Naive thymus-derived CD4-positive, alpha-beta T cell (primary cell): ENCODE measurements at places on chromosomes 6 and 20. TPM values are rescaled to one million over a fixed set of nuclear protein-coding genes. Genes with fewer than 3 reads are reported as not detected.

Gene MUCL3
- not detected for total RNA-seq

Gene PTK6
- total RNA-seq, result 0.96 TPM

Gene GSTA3
- not detected for total RNA-seq

Gene HLA-DOA
- 5.5 TPM for total RNA-seq

Gene MUC21
- not detected for total RNA-seq

Gene TRIM26
- 49.1 TPM for total RNA-seq

Gene CST7
- 1.4 TPM for total RNA-seq

Gene PDE7B
- 0.37 TPM for total RNA-seq

Gene PCNA
- 39.3 TPM for total RNA-seq

Gene RPRD1B
- 43.5 TPM for total RNA-seq

Gene IPCEF1
- total RNA-seq, result 122 TPM

Gene DEFB124
- total RNA-seq, result not detected

Gene TREM2
- 3.2 TPM for total RNA-seq

Gene TMEM217
- 0.78 TPM for total RNA-seq

Gene MCHR2
- not detected for total RNA-seq

DNA sequence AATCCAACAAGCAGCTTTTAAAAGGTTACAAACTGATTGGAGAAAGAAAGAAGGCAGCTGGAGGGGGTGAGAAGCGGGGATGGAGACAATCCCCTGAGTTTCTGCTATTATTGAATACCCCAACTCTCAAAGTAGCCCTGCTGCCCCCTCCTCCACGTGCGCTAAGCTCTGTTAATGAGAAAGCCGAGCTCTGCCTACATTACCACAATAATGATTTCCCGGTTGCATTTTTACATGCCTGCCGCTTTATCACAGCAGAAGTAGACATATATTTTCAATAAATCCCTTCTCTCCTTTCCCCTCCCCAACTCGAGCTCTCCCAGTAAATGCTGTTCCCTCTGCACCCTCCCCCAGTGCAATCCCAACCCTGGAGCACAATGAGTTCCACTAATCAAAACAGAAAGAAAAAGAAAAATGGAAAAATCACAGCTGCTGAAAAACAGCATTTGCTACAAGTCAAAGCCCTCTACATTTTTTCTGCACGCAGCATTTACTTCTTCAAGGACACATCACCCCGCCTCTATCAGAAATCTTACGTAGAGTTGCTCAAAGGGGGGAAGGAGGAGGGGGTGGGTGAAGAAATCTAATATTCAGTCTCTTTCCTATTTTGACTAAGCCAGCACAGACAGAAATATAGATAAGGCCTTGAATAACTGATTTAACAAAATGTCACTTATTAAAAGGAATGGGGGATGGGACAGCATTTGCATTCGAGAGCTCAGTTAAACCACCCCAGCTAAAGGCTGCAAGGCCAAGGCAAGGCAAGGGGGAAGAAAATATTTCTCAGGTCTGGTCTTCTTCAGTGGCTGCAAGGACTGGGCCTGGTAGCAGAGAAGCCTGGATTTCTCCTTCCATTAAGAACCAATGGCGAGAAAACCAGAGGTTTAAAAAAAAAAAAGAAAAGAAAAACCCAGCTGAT lies 10.7 kb downstream of the TRERF1 start:
- no peak for DNase-seq

DNA sequence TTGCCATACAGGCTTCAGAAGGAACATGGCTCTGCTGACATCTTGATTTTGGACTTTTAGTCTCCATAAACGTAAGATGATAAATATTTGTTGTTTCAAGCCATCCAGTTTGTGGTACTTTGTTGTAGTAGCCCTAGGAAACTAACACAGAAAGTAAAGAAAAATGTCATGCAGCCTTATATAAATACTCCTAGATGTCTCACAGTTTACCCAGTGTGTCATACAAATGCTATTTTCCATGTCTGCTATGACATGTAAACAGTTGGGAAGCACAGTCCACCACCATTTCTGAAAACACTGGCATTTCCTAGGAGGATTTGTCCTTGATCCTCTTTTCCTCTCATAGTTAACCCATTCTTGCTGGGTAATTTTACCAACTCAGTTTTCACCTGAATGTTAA lies 30.6 kb upstream of the ME1 start:
- DNase-seq, result no peak

DNA sequence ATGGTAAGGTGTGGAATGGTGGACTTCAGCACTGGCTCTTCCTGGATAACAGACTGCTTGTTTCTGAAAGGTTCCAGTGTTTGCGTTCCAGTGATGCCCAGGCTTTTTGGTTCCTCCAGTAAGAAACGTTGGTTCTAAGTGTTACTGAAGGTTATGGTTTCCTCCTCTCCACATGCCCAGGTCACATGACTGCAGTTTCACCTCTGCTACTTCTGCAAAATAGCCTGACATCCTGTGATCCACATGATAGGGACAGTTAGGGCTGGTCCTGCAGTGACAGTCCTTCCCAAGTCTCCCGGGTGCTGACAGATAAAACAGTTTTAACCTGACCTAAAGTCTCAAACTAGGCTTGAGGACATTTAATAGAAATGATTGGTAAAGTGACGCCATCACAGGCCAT lies 132.2 kb upstream of the CST7 start:
- DNase-seq, result no peak

- DNase-seq, result peak; percentile 36
These were observed 16.8 kb upstream of the SIRPG start for GRCh38 chr20:1674361-1674760.

GRCh38 chr20:38334016-38334415 lies 12.3 kb upstream of the LBP start:
- no peak for DNase-seq

DNA sequence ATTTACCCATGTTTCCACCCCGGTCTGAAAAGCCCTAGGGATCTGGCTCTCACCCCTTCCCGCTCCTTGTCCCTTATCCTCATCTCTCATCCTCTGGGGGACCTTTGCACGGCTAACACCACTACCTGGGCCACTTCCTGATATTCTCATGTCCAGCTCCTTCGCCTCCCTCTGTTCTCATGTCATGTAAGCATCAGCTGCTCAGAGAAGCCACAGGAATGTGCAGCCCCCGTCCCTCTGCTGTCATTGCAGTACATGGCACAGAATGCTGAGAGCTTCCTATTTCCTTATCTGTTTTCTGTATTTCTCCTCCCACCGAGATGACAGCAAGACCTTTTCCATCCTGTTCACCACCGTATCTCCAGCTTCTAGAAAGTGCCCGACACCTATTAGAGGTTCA lies 102.4 kb downstream of the MTHFD1L start:
- no peak for DNase-seq

DNA sequence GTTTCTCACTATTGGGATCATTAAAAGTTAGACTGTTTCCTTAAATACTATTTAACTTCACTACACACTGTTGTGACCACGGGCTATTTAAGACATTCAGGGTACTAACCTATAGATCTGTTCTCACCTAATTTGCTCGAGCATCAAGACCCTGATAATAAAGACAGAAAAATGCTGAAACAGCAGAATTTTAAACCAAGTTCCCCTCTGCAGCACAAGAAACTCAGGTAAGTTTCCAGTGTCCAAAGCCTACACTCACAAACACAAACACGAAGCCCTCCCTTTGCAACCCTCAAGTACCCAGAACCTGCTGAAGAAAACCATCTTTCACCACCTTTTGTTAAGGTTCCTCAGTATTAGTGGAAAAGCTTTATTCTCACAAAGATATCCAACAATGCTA lies 4.0 kb downstream of the SNX5 start:
- DNase-seq, result no peak

DNA sequence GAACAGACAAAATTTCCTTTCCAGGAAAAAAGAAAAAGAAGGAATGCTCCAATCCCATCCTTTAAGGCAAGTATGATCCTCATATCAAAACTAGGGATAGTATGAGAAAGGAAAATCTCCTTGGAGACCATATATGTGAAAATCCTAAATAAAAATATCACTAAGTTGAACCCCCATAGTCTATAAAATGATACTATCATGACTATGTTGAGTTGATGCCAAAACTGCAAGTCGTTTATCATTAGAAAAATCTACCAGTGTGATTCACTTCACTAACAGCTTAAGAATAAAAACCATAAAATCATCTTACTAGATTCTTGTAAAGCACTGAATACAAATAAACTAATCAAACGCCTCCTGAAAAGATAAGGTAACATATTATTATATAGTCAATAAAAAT lies 76.6 kb upstream of the STXBP5 start:
- DNase-seq, result no peak

GRCh38 chr20:45254383-45255262 lies at the start of gene SLPI:
Gene SLPI, minus strand, starts transcription at chr20:45254564. Its CDS starts 21 bp downstream, at chr20:45254543.
- DNase-seq, result no peak

DNA sequence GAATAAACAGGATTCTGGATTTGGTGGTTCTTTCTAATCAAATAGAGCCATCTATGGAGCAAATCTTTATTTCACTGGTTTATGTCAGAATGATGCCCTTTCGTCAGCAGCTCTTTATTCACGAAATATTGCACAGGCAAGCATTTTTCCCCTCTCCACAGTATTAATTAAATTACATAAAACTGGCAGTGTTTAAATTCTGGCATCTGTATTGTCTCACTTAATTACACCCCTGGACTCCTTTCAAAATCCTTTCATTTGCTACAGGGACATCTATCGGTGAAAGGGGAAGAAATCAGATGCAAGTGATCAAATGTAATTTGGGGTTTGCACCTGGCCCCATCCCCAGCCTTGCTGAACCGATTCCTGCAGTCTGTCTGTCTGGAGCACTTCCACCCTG lies 801.9 kb downstream of the QKI start:
- DNase-seq, result no peak

- DNase-seq, result no peak
These were observed 68.6 kb downstream of the BCKDHB start for GRCh38 chr6:80174900-80175572.

- no peak for DNase-seq
These were observed at the start of gene DSP for GRCh38 chr6:7541175-7542064. Gene DSP, plus strand, starts transcription at chr6:7541671. Its CDS starts 245 bp downstream, at chr6:7541916.

DNA sequence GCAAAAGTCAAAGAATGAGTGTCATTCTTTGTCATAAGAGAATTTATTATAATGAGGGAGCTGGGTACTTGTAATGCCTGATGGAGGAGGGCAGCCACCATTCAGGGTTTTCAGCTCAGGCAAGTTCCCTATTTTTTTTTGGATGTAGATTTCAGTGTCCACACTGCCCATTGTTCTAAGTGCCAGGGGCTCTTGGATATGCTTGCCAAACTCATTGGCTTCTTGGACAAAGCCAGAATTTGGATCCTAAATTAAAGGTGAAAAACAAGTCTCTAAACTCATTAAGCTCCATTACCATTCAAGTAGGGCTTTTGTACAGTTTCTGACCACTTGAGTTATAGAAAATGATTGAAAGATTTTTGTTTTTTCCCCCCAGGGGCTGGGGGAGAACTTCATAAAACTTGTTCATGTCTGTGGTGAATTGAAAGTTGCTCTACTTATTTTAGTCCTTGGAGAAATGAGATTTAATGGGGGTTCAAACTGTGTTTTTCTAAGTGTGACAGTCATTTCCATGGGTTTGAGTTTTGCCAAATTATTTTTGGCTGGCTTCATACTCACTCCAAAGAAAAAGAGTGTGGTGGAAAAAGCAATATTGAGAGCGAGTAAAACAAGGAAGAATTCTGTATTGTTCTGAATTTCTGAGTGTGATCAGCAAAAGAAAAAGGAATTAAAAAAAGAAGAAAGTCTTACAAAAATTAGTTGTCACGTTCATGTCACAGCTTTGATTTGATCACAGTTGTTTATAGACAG lies 46.0 kb downstream of the TIAM2 start:
- no peak for DNase-seq

DNA sequence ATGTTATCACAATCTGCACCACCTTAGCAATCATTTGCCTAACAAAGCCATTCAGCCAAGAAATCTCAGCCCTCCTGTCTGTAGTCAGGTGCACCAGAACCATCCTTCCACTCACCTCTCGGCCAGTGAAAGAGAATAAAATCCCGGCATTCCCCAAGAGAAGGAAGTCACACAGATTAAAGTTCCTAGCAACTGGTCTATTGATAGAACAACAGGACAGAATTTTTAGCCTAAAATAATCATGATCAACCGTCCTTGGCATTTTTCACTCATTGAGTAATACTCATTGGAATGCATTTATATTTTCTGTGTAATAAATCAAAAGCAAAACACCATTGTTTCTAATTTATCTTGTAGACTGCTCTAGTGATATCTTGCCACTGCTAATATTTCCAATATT lies 85.7 kb upstream of the CDH4 start:
- no peak for DNase-seq

DNA sequence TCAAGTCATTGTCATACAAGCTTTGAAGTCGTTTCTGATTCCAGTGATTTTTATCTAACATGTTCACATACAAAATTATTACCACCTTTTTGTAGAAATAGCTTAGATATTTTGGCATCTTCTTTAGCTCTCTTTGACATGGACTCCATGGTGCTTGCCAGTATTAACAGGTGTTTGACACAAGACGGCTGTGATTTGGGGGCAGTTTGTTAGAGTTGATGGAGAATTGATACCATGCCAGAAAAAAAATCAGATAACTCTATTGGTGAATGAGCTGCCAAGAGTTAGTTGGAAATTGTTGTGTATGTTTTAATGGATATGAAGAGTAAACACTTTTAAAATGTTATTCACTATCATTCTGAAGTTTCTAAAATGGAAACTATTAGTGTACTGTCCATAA lies 146.6 kb upstream of the LAMP5 start:
- no peak for DNase-seq

DNA sequence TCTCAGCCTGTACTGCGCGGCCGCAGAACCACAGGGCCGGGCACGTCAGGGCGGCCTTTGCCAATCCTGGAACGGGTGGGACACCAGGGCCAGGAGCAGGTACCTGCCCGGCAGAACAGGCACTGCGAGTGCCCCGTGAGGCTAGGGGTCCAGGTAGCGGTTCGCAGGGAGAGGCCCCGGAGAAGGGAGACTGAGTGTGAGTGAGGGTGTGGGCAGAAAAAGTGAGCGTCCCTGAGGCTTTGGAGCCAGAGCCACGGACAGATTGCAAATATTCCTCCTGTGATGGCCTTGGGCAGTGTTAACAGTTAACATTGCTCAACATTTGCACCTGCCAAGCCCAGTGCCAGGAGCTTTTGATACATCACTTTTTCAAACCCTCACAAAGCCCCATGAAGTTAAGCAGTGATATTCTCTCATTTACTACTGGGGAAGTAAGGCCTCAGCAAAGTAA lies 491 bp downstream of the GNMT start:
- DNase-seq, result no peak

- no peak for DNase-seq
These were observed 109.5 kb upstream of the NFATC2 start for GRCh38 chr20:51651921-51652549.

GRCh38 chr6:85672623-85673022 lies 29.9 kb upstream of the SYNCRIP start:
- no peak for DNase-seq
